GM23248 (cell line): ENCODE measurements at places on chromosomes 6 and 20. TPM values are rescaled to one million over a fixed set of nuclear protein-coding genes. Genes with fewer than 3 reads are reported as not detected.
A peak's percentile ranks its signal among the peaks of the same experiment; 100 is the strongest.

GRCh38 chr6:136783495-136784270, 8.6 kb downstream of the MAP3K5 start:
- DNase-seq: no peak

Gene CLIC5
- not detected in 2 replicates for polyA plus RNA-seq

- peak; percentile 48 for DNase-seq
These were observed 7.4 kb downstream of the SLC52A3 start for GRCh38 chr20:760751-761417.

GRCh38 chr6:132270726-132271402, 130.4 kb downstream of the MOXD1 start:
- DNase-seq: peak; percentile 19

GRCh38 chr6:49570474-49571079, 20.1 kb downstream of the C6orf141 start:
- DNase-seq: peak; percentile 10

DNA sequence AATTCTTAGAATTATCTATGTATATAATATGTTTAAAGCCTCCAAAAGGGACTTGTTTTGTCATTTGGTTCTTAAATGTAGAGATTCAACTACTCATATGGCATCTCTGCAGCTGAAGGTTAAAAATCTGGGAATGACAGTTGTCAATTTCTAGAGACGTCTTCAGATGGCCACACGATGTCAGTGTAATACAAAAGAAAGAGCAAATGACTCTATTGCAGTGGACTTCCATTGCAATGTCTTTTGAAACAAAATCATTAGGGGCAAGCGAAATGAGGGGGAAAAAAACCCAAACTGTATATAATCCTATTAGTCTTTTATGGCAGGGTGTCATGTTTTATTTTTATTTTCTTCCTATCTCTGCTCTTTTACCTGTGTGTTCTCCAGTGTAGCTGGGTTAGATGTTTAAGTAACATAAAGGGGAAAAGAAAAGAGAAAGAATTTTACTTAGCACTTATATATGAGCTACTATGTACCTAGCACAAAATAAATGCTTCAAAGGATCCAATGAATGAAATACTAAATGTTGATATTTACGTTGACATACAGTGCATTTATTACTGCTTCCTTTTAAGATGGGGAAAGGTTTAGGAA, 26.2 kb downstream of the CCN2 start:
- peak; percentile 72 for DNase-seq

Gene SLC22A23
- 2.4 TPM in 2 replicates for polyA plus RNA-seq

- no peak for DNase-seq
These were observed 48.1 kb downstream of the HMGCLL1 start for GRCh38 chr6:55530931-55531330.

Gene COL21A1
- polyA plus RNA-seq: not detected in 2 replicates

GRCh38 chr6:438634-439170, 47.1 kb downstream of the IRF4 start:
- DNase-seq: no peak

- DNase-seq: peak; percentile 97
These were observed 3.9 kb downstream of the SDC4 start for GRCh38 chr20:45344168-45344860.
